ENCODE measurements at places on chromosomes 5 and 9. TPM values are rescaled to one million over a fixed set of nuclear protein-coding genes. Genes with fewer than 3 reads are reported as not detected.

Gene RASGRF2
- polyA plus RNA-seq = 5.1 TPM

Gene PHF19
- polyA plus RNA-seq = not detected

Gene LCN9
- polyA plus RNA-seq = not detected

Gene LCN10
- not detected for polyA plus RNA-seq

Gene ZNF622
- 17.0 TPM for polyA plus RNA-seq

Gene RASEF
- 0.04 TPM for polyA plus RNA-seq

Gene NMRK1
- 24.6 TPM for polyA plus RNA-seq

Gene NDUFA8
- 377 TPM for polyA plus RNA-seq

All from Purkinje cell (primary cell).